ENCODE measurements at places on chromosomes 5 and 9. TPM values are rescaled to one million over a fixed set of nuclear protein-coding genes. Genes with fewer than 3 reads are reported as not detected.

DNA sequence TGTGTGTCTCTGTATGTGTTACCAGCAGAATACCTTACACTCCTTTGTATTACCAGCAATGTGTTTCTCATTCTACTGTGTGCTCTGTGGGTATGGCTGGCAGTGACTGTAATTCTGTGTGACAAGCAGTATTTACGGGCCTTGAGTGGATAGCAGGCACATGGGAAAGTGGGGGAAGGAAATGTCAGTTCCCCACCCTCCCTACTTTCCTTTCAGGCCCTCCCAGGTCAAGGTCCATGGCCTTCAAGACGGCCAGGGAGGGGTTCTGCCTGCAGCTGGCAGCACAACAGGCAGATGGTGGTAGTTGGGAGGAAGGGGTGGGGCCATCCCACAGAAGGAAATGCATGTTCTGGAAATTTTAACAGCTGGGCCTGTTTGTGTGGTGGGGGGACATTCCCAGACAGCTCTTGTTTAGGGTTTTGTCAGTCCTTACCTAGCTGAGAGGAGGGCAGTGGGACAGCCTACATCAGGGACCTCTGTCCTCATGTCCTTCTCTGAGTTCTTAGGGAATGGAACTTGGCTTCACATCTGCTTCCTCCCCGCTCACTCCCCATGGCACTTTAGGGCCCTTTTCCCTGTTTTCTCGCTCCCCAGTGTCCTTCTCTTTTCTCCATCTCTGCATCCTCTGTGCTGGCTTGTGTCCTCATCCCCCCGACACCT lies 14.6 kb upstream of the TNIP1 start:
- no peak for DNase-seq

DNA sequence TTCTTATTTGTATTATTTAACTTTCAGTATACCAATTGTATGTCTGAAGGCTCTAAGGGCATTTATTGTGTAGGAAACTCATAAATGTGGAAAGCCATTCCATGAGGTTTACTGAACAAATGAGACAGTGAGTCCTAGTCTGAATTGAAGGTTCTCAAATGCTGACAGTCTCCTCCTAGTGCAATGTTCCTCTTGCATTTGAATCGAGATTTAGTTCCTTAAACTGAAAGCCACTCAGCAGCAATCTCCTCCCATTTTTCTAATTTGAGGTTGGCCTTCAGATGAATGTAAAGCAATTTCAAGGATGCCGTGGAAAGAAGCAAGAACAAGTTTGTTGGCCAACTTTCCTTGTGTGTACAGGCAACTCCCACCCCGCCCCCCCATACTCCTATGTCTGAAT lies 493.2 kb upstream of the KLF4 start:
- no peak for DNase-seq

The C8G gene
- total RNA-seq = not detected

The CCDC171 gene
- total RNA-seq = 1.9 TPM

The CYFIP2 gene
- 49.9 TPM for total RNA-seq

DNA sequence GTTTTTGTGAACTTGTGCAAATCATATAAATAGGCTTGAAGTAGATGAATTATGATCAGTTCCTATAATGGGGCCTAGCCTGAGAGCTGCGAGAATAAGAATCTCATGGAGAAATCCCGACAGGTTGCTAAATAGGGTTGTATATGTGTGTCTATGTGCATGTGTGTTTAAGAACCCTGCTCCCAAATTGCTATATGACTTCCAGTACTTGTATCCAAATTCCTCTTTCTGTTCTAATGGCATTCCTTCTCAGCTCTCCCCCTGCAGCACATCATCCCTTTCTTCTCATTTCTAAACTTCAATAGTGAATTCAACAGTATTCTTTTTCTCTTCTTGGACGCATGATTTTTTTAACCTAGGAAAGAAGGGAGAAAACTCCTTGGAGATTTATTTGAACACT lies 277.2 kb downstream of the GAS1 start:
- DNase-seq = no peak

Data from NCI-H460 (cell line).